Natural killer cell treated with Interleukin-12 subunit alpha and Interleukin-12 subunit beta and Interleukin-15 and Interleukin-18, amount 100 ng/mL, for 72 hours (primary cell): ENCODE measurements at places on chromosomes 12 and 14. TPM values are rescaled to one million over a fixed set of nuclear protein-coding genes. Genes with fewer than 3 reads are reported as not detected.

DNA sequence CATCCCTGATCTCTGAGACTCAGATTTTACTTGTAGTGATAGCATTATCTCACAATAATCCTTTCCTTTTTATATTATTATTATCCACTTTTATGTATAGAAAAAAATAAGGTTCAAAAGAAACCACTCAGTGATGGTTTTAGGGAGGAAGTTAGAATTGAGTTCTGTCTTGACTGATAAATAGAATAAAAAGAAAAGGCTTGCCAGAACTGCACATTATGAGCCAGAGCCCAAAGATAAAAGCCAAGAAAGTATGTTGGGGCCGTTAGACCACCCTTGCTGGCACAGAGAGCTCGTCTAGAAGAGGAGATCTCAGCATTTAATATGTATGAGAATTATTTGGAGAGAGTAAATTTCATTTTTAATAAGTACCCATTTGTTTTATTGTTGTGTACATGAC lies 103.2 kb downstream of the TSPAN8 start:
- no peak for DNase-seq

GRCh38 chr12:82855872-82856271 lies 169.2 kb downstream of the TMTC2 start:
- no peak for DNase-seq

DNA sequence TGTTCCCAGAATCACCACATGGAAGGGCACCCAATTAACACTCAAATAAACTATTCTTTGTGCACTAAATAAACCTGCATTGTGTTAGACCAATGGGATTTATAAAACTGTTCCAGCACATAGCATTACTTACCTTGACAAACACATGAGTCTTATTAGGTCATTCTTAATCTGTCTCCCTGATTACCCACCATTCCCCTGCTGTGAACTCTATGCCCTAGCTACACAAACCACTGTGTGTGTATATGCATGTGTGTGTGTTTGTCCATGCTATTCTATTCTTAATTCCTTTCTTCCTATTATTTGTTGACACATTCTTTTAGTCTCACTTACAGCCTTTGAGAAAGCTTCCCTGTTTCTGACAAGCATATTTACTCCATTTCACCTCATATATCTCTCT lies 303.6 kb upstream of the GARIN6 start:
- DNase-seq = no peak

GRCh38 chr12:110039085-110039807 lies 9.1 kb downstream of the C12orf76 start:
- no peak for DNase-seq

DNA sequence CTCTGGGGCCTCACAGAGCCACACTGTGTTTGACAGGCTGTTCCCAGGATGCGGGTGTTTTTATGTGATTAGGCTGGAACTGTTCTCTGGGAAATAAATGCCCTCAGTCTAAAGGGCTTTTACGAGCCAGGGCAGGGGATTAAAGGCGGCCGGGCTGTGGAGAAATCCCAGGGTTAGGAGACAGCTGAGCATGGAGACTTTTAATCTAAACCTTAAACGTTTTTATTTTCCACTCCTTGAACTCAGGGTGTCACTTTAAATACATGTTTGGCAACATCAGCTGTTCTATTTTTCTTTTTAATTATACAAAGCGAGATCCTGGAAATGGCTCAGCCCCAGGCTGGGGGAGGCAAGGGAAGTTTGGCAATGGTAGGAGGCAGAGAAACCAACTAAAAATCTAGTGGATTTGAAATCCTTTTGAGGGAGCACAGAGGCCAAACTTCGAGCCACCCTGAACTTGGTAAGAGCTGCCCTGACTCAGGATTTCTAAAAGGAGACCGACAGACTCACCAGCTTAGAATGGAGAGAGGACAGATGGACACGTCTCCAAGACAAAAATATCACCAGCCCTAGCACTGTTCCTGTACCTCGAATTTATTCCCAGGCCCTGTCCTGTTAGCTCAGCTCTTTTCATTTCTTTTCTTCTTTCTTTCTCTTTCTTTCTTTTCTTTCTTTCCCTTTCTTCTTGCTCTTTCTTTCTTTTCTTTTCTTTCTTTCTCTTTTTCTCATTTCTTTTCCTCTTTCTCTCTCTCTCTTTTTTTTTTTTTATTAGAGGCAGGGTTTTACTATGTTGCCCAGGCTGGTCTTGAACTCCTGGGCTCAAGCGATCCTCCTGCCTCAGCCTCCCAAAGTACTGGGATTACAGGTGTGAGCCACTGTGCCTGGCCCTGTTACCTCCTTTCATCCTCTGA lies 15.8 kb upstream of the ORAI1 start:
- DNase-seq = no peak

DNA sequence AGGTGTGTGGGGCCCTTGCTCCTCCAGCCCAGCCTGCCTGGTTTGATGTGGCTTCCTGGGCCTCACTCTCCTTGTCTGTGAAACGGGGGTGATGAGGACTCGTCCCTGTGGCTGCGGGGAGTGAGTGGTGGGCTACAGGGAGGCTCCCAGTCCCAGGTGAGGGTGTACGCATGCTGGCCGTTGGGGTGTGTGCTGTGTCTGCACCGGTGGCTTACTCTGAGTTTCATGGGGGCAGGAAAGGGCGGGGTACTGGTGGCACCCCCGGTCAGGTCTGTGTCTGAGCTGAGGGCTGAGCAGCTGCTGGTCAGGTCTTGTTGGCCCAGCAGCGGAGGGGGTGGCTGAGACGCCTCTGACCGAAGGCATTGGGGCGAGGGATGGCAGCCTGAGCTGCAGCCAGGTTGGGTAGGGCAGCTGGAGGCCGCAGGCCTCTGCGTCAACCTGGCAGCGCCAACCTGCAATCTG lies 11.2 kb downstream of the ULK1 start:
- DNase-seq = no peak

Gene KRT75
- total RNA-seq = not detected

DNA sequence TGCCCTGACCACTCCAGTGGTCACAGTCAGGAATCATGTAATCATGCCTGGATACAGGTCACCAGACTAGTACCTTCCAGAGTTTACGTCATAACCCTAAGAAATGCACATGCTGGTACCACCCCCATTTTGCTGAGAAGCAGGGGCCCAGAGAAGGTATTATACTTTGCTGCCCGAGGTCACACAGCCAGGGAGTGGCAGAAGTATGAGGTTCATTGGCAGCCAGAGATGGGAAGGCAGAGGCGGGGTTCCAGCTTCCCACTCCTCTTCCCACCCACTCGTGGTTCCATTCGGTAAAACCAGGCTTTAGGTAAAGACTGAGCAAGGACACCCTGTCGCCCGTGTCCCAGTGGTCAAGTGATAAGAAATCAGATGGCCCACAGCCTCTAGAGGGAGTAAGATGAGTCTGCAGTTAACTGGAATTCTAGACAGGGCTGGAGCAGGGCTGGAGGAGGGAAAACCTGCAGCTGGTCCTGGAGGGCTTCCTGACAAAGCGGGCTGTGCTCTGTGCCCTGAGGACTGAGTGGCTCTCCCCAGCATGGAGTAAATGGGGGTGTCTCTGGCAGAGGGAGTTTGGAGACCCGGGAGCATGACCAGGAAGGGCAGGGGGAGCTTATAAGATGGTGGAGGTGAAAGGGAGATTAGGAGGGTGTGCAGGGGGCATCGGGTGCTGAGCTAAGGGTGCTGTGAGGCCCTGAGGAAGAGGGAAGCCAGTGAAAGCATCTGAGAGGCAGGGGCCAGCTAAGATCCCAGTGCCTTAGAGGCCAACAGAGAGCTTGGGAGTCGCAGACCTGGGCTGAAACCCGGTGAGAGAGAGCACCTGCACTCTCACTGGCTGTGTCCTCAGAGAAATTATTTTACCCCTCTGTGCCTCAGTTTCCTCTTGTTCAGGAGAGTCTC lies 5.7 kb downstream of the FAM222A start:
- DNase-seq = no peak

DNA sequence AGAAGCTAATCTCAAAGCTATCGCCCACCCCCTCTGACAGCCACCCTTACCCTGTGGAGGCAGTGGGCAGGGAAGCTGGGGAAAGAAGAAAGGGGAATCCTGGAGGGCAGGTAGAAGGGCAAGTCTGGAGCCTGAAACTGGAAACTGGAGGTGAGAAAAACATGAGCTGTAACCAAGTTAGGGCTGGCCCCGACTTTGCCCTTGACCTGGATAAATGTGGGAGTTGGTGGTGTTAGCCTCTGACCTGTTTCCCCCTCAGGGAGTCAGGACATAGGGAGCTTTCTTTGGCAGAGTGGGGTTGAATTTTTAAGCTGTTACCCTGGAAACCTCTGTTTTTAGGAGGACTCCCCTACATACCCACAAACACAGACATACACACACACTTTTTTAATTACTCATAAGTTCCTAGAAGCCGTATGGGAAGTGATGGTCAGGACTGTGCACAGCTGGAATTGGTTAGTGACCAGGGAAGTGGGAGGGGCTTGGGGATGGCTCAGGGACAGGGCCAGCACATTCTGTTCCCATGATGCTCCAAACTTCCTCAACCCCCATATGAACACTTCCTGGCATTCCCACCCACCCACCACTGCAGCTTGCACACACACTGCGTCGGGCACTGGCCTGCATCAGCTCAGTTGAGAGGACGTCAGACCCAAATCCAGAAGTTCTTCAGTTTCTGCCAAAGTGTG lies 5.0 kb upstream of the MMP19 start:
- DNase-seq = no peak

Gene DHRS2
- total RNA-seq = 0.57 TPM

Gene CCDC184
- total RNA-seq = not detected

DNA sequence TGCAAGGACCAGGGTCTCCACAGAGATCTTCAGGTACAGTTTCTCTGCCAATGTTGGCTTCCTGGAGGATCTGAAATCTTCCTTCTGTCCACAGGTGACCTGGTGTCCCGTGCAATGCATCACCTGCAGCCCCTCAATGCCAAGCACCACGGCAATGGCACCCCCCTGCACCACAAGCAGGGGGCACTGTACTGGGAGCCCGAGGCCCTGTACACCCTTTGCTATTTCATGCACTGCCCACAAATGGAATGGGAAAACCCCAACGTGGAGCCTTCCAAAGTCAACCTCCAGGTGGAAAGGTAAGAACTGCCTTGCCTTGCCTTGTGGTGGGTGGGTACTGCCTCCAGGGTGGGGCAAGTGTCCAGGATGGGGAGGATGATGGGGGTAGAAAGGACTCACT lies 141.8 kb upstream of the PWP1 start:
- DNase-seq = no peak

DNA sequence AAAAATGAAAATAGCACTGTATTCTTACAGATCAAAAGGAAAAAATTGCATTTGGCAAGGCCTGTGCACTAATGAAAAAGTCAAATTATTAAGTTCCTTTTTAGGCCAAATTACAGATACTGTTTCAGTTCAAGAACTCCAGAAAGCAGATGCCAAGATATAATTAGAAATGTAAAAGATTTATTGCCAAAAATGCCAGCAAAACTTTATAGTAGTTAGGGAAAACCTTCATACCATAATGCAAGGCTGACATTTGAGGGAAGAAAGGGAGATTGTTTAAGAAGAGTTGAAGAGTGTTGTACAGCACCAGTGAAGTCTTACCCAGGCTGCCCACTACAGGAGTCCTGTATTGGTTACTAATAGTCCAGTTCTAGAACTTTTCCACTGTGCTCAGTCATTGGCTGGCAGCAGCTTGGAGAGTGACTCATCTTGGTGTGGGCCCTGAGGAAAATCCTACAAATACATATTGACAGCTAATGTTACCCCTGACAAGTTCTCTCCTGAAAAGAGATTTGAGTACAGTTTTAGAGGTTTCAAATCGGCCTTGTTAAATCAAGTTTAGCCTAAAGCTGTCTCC lies 600.4 kb downstream of the C12orf50 start:
- no peak for DNase-seq

Gene NFATC4
- total RNA-seq = not detected

DNA sequence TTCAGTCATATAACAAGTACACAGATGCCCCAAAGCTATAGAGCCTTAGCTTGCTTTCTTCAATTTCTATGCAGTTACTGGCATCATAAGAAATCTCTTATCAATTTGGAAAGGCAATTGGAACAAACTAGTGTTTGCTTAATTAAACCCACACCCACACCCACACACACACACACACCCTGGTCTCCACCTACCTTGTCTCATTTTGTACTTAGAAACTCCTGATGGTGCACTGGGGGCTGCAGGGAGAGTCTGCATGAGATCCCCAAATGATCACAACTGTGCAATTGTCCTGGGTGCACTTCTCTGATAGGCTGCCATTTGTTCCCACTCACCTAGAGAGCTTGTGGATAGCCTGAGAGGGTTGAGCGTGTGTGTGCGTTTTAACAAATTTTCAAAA lies 40.5 kb upstream of the PTCSC3 start:
- no peak for DNase-seq

DNA sequence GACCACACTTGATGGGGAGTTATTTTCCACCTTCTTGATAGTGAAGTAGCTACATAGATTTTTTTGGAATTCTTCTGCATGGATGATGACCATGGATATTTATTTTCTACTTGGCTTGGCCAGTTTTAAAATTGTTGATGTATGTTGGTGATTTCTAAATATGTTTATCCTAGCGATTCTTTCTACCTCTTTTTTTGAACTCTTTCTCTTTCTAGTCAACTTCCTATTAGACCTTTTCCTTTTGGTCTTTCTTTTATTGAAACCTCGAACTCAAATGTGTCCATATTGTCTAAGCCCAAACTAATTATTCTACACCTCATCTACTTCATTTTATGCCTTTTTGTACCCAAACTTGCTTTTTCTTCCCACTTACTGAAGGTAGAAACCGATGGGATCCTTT lies 37.0 kb downstream of the CCDC91 start:
- DNase-seq = no peak

DNA sequence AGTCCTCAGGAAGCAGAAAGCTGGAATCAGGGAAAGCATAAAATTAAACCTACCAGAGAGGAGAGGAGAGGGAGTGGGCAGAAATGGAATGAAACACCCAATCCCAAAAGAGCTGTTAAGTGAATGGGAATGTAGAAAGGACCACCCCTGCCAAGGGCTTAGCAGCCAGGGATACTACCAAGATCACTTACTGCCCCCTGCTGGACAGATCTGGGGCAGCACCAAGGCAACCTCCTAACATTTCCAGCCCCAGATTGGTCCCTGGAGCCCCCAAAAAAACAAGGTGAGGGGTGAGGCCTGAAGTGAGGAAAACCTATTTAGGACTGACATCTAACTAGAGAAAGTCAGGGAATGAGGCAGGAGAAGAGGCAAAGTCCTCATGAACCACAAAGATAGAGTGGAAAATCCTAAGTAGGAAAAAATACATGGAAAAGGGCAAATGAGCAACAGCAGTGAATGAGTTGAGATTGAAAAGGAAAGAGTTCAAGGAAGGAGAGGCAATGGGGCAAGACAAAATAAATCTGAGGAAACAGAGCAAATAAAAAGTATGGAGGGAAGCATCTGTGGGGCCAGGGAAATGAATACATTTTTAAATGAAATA lies 11.2 kb upstream of the FKBP11 start:
- peak; percentile 75 for DNase-seq

Gene NRXN3
- not detected for total RNA-seq

DNA sequence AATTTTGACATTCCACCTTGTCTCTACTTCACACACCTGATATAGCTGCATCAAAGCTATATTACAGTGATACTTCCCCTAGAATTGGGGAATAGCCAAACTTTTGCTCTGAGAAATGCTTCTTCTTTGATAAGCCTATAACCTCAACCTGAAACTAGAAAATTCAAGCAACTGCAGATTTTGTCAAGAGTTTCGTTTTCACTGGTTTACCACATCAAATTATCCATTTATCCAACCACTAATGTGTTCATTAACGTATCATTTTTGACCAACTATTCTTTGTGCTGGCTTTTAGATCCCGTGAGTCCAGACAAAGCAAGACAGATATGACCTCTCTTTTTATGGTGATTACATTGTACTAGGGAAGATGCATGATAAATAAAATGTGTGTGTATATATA lies 13.5 kb upstream of the TAS2R46 start:
- DNase-seq = no peak

Gene PAX9
- not detected for total RNA-seq

GRCh38 chr12:131012279-131013069 lies 58.8 kb downstream of the ADGRD1 start:
- DNase-seq = peak; percentile 34

- no peak for DNase-seq
These were observed 70.6 kb downstream of the IFT43 start for GRCh38 chr14:76056128-76056527.
